ENCODE measurements at places on chromosomes 3 and 15.

DNA sequence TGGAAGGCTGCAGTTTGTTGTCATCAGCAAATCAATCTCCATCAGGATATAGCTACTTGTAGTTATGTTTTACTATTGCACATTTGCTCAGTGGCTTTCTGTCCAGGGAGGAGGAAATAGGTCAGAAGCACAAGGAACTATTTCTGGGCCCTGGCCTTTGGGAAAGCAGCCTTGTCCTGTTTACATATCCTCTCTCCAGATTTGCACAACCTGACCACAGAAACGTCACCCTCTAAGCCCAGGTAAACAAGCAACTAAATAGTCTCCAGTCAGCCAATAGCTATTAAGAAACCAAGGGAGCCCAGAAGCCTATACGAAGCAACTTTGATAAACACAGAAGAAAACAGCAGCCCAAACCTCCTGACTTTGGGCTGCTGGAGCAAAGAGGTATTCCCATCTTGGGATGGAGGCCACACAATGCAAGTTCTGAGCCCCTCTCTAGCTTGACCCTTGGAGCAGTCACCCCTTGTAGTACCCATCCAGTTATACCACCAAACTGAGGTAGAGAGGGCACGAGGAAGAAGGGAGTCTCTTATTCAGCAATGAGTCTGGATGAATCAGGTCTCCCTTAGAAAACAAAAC lies 2.3 kb upstream of the FEM1B start:
- DNase-seq, result no peak

GRCh38 chr3:188231456-188231855 lies 77.5 kb downstream of the LPP start:
- DNase-seq, result no peak

- DNase-seq, result no peak
Measured at GRCh38 chr15:57572468-57572867, 19.2 kb upstream of the MYZAP start.

GRCh38 chr15:27046880-27047279 lies 75.9 kb downstream of the GABRG3 start:
- DNase-seq, result no peak

- DNase-seq, result no peak
Measured at GRCh38 chr15:68420186-68420684, 11.7 kb downstream of the ITGA11 start.

DNA sequence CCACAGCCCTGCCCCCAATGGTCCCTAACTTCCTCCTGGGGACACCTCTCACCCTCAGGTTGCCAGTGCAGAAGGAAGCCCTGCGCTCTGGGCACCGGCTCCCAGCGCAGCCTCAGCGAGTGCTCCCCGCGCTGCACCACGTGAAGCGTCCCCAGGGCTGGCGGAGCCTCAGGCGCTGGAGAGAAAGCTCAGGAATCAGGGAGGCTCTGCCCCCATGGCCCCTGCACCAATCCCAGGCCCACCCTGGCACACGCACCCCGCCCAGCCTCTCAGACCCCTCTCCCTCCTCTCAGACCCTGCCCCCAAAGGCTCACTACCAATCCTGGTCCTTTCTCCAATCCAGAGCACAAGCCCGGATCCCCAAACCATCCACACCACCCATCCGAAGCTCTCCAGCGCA lies 6.9 kb downstream of the COL7A1 start:
- no peak for DNase-seq

GRCh38 chr3:142270407-142270806 lies 45.0 kb upstream of the GK5 start:
- no peak for DNase-seq

- no peak for DNase-seq
Measured at GRCh38 chr3:72523429-72524151, 324.7 kb downstream of the SHQ1 start.

DNA sequence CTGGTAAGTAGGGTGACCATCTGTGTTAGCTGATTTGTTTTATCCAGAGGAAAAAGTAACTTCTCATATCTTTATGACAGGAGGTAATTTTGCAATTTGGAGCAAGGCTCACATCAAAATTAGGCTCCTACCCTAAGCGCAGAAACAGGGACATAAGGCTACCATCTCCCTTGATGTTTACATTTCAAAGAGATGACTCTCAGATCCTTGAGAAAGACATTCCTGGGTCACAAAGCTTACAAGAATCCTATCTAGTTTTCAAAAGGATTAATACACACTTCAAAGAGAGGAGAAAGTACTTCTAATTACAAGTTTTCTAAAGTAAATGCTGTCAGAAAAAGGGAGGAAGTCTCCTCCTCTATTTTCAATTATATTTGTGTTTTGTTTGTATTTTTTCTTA lies 7.0 kb downstream of the ZPLD1 start:
- DNase-seq, result no peak

DNA sequence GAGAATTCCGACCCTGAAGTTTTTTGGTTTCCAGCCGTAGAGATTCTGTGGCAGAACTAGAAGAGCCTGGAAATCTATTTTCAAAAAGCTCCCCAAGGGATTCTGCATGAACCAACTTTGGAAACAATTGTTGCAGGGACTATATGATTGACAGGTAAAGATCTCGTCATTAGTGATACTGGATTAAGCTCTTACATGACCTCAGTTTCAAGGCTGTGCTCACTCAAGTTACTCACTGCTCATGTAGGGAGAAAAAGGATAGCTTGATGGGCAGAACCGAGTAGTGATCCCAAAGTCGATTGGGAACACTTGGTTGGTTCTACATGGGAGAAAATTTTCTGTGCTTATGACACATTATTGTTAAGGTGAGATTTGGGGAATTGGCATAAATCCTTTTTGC lies 142.3 kb upstream of the RASGRP1 start:
- DNase-seq, result no peak

- no peak for DNase-seq
Measured at GRCh38 chr15:82805994-82806406, at the start of gene FSD2. TSS of gene FSD2 (minus strand) at chr15:82806069. CDS start at chr15:82787390, 18,679 bp downstream.

All from SW 1271 (cell line).